GM23248 (cell line): ENCODE measurements at places on chromosomes 5 and 9.

- peak; percentile 65 for DNase-seq
Measured at GRCh38 chr5:7886849-7887475, 18.0 kb downstream of the MTRR start.

- no peak for DNase-seq
Measured at GRCh38 chr9:105241356-105242043, 3.0 kb upstream of the SLC44A1 start.

DNA sequence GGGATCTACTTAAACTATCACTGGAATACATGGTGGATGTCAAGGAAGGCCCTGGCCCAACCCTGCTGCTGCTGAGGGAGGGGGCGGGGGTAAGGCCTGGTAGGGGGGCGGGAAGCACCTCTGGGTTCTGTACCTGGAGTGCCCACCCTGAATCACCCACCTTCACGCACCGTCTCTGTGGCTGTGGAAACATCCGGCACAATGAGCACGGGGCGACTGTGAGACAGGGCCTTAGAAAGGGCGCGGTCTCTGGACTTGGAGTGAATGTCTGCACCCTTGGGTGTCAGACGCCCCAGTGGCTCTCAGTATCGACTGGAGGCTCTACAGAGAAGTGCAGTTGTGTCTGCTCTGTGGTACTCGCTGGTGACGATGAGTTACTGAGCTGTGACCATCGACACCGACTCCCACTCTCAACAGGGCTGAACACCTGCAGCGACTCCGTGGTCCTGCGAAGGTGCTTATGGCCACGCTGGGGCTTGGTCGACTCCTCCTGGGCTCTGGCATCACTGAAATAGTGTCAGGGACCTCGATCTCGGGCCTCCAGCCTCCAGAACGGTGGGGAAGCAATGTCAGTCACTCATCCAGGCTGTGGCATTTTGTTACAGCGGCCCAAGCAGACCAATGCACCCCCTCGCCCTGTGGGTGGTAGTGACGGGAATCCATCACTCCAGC is 25.5 kb upstream of the SLC6A19 start:
- no peak for DNase-seq

DNA sequence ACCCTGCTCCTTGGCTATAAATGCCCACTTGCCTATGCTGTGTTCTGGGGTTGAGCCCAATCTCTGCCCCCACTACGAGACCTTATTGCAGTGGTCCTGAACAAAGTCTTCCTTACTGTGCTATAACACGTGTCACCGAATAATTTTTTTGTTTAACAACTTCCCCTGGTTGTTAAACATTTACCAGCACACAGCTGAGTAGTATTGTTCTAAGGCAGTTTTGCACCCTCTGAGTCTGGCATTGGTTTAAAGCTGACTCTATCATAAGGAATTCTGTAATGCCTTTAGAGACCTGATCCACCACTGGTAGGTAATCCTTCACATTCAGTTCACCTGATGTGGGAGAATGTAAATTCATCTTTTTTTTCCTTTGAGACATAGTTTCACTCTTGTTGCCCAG is 25.6 kb upstream of the ANKRD31 start:
- DNase-seq: no peak

DNA sequence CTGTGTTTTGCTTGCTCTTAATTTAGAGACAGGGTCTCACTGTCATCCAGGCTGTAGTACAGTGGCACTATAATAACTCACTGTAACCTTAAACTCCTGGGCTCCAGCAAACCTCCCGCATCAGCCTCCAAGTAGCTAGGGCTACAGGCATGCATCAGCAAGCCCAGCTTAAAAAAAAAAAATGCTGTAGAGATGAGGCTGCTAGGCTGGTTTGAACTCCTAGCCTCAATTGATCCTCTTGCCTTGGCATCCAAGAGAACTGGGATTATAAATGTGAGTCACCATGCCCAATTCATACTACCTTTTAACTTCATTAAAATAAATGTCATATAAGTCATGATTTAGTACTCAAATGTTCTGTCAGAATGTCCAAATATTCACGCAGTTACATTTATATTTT is 2195.7 kb upstream of the C9orf72 start:
- DNase-seq: no peak

- no peak for DNase-seq
Measured at GRCh38 chr5:110496276-110496675, 230.2 kb downstream of the TMEM232 start.

GRCh38 chr5:170292179-170293104 is 5.1 kb downstream of the LCP2 start:
- DNase-seq: no peak

DNA sequence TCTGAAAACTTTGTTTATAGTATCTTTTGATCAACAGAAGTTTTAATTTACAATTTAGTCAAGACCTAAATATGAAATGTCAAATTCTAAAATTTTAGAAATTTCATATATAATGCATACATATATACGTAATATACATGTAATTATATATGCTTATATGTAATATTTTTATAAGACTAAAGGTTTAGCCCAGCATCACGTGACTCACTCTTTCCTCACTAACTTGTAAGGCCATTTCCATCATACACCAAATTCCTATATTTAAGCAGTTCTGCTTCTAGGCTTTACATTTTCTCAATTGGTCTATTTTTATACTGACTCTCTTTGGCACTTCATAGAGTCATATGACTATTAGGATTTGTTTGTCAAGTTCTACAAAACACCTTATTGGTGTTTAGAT is 56.4 kb downstream of the CFAP95 start:
- DNase-seq: no peak

DNA sequence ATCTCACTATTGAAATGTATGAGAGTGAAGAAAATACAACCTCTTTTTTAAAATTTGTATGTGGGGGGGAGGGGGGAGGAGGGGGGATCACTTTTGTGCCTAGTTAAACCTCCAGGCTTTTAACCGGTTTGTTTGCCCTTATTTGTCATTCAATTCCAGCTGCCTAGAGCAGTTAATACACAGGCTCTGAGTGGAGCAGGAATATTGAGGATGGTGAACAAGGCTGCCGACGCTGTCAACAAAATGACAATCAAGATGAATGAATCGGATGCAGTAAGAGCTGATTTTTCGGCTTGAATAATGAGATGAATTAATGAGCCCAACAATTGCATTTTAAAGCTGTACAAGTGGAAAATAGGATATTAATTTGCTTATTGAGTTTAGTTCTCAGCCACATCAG is 28.7 kb upstream of the SNX24 start:
- DNase-seq: no peak
